ENCODE measurements at places on chromosomes 2 and 18.
A peak's percentile ranks its signal among the peaks of the same experiment; 100 is the strongest.

GRCh38 chr2:19442731-19443130 lies 84.3 kb upstream of the OSR1 start:
- DNase-seq: no peak

DNA sequence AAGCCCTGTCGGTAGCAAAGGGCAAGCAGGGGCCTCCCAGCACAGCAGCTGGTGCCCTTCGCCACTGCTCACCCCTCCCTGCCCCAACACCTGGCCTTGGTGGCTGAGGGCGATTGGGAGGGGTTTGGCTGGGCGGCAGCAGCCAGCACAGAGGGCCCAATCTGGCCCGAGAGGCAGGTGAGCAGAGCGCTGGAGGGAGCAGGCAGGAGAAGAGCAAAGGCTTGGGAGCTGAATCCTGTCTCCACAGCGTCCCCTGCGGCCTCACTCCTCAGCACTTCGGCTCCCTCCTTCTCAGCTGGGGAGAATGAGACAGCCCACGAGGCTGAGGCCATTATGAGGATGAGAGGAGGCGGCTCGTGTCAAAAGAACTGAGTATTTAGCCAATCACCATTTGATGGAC lies 74.9 kb upstream of the TAF1B start:
- no peak for DNase-seq

- DNase-seq: no peak
These were observed 194.6 kb downstream of the FAM210A start for GRCh38 chr18:13531681-13532325.

GRCh38 chr2:102000813-102001766 lies 9.3 kb downstream of the IL1R2 start:
- no peak for DNase-seq

GRCh38 chr2:231917280-231918066 lies 8.7 kb downstream of the NPPC start:
- DNase-seq: peak; percentile 55

DNA sequence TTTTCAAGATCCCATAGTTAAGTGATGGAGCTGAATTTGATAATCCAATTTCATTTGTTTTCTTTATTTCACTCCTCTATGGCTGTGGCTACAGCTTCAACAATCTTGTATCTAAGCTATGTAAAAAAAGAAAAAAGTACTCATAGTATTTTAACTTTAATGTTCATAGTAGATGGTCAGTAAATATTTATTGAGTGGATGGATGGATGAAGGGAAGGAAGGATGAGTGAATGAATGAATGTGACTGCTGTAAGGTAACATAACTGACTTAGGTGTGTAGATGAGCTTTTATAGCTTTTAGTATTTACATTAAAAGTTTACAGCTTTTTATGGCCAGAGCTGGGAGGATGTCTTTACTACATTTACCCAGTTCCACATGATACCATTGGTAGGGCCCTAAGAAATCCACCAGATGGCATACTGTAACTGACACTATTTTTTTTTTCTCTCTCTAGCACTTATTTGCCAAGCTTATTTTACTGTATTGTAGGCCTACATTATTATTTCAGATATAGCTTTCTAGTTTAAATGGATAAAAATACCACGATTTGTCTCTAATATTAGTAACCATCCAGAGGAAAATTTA lies 13.4 kb upstream of the HRH4 start:
- DNase-seq: no peak

DNA sequence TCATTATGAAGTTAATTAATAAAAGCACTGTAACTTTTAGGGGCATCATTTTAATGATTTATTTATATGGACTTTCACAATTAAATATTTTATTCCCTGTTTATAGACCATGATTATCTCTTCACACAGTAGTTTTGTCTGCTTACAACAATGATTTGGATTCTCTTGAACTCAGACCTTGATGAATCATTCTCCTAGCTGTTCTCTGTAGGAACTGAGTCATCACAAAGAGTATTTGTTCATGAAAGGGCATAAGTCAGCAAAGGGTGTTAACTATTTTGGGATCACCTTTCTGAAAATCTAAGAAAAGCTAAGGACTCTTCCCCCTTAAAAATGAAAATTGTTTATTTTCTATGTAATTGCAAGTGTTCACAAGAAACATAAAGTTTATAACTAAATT lies 461.1 kb upstream of the UBE2E3 start:
- no peak for DNase-seq

DNA sequence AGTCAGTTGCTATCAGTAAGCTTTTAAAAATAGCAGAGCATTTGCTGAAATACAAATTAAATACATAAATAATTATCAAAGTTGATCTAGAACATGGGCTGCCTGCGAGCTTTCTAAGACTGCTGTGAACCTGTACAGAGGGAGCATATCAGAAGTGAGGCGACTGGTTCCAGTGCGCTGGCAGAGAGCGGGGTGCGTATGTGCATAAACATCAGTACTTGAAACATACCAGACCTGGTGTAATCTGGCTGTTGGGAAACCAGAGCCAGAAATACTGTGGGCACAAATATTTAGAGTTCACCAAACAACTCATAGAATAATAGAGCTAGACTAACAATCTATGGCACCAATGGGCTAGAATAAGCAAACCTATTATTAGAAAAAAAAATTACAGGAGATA lies 27.3 kb downstream of the PDIA6 start:
- DNase-seq: no peak

DNA sequence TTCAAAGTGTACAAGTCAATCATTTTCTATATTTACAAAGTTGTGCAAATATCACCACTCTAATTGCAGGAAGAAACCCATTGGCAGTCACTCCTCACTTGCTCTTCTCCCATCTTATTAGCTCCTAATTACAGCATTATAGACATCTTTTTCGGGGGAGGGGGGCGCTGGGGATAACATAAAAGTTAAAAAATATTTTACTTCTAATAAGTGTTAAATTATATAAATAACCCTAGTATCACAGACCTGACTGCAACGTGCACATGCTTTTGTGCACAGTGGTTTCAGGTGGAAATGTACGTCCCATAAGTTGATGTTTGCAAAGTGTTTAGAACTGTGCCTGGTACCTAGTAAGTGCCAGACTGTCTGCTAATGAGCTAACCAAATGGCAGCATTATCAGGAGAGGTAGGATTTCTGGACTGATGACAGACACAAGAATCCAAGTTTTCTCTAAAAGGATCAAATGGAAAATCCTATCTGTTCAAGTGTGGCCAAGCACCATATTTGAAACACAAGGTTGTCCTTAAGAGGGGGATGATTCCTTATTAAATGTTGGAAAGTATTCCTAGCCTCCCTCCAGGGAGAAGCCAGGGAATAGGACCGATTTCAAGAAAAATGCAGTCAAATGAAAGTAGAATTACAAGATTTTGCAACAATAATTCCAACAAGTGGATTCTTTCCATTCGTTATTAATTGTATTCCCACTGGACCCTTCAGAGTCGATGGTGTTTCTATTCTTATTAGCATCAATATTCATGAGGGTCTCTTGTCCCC lies 70.0 kb downstream of the ACKR3 start:
- DNase-seq: no peak

DNA sequence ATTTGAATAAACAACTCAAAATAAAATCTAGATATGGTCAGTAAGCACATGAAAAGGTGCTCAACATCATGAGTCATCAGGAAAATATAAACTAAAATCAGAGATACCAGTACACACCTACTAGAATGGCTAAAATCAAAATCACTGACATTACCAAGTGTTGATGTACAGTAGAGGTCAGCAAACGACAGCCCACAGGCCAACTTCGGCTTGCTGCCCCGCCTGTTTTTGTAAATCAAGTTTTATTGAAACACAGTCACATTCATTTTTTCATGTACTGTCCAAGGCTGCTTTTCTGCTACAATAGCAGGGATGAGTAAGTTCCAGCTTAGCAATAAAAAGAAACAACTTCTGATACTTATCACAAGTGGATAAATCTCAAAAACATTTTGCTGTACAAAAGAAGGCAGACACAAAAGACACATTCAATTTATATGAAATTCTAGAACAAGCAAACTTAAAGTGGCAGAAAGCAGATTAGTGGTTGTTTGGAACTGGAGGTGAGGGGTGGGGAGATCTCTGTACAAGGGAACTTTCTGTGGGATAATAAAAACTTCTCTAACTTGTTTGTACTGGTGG lies 32.1 kb downstream of the TRAK2 start:
- no peak for DNase-seq

- no peak for DNase-seq
These were observed 345.5 kb downstream of the RNF144A start for GRCh38 chr2:7262727-7263126.
